ENCODE measurements at places on chromosomes 4 and X.

- no peak for DNase-seq
Measured at GRCh38 chr4:100681289-100681688, 163.5 kb upstream of the EMCN start.

DNA sequence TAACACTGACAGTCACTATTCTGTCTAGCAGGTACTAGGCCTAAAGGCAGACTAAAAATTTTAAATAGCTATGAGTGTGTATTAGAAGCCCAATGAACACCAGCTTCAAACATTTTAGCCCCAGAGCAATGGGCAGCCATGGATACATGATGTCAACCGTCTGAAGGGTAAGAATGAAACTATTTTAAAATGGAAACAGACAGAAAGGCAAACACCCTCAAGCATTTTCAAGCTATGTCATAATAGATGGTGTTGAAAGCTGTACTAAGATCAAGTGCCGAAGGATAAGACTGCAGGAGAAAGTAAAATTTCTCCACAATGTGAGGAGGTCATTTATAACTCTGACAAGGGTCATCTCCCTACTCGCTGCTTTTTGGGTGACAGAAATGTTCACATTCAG, 225.0 kb downstream of the COL25A1 start:
- DNase-seq, result no peak

GRCh38 chr4:182874304-182874751, 42.9 kb downstream of the DCTD start:
- no peak for DNase-seq

GRCh38 chr4:142092941-142093340, 456.6 kb downstream of the IL15 start:
- no peak for DNase-seq

DNA sequence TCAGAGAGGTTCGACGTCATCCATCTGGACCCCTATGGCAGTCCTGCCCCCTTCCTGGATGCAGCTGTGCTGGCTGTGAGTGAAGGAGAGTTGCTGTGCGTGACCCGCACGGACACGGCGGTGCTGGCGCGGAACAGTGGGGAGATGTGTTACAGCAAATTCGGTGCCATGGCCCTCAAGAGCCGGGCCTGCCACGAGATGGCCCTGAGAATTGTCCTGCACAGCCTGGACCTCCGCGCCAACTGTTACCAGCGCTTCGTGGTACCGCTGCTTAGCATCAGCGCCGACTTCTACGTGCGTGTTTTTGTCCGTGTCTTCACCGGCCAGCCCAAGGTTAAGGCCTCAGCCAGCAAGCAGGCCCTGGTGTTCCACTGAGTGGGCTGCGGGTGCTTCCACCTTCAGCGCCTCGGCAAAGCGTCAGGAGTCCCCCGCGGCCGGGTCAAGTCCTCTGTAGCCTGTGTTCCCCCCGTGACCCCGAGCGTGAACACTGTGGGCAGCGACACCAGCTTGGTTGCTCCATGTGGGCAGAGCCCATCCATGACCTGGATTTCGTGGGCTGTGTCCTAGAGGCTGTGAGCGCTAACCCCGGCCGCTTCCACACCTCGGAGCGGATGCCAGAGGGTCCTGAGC, 186.7 kb upstream of the SLITRK2 start:
- DNase-seq, result no peak
